CD4-positive, alpha-beta T cell treated with Interleukin-12 subunit alpha and Interleukin-12 subunit beta, for 1 hour (primary cell): ENCODE measurements at places on chromosomes 1 and 21.

- no peak for DNase-seq
Observed at GRCh38 chr1:232105561-232105960, 479.0 kb downstream of the DISC1 start.

DNA sequence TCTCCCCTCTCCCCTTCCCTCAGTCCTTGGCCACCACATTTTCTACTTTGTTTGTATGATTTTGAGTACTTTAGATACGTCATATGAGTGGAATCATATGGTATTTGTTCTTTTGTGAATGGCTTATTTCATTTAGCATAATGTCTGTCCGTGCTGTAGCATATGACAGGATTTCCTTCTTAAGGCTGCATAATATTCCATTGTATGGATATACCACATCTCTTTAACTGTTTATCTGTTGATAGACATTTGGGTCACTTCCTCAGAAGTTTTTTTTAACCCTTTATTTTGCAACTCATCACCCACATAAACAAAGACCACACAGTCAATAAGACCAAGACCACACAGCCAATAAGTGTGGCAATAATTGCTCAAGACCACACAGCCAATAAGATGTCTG is 24.9 kb downstream of the FAM163A start:
- DNase-seq, result no peak

DNA sequence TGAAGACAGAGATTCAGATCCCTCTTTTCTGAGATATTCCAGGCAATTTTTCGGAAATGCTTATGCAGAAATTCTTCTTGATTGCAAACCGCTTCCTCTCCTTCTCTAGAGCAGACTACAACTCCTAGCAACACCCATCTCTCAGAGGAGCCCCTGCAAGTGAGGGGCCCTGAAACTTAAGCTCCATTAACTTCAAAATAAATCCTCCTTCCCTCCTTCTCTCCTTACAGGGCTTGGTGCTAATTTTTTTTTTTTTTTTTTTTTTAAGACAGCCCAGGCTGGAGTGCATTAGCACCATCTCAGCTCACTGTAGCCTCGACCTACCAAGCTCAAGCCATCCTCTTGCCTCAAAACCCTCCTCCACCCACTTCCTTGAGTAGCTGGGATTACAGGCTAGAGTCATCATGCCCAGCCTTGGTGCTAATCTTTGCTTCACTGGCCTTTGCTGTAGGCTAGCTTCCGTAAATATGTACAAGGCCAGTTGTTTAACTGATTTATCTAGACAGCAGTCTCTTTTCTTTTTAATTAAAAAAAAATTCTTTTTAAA is 30.2 kb upstream of the SFPQ start:
- DNase-seq, result no peak

GRCh38 chr1:207002724-207003146 is 29.8 kb downstream of the C1orf116 start:
- DNase-seq, result no peak
